ENCODE measurements at places on chromosomes 3 and 15.

- peak; percentile 53 for DNase-seq
These were observed 201.1 kb downstream of the NR1D2 start for GRCh38 chr3:24145981-24146822.

- DNase-seq: no peak
These were observed 61.3 kb downstream of the CALML4 start for GRCh38 chr15:68143785-68144184.

GRCh38 chr3:184600685-184601377, 39.2 kb downstream of the EPHB3 start:
- no peak for DNase-seq

DNA sequence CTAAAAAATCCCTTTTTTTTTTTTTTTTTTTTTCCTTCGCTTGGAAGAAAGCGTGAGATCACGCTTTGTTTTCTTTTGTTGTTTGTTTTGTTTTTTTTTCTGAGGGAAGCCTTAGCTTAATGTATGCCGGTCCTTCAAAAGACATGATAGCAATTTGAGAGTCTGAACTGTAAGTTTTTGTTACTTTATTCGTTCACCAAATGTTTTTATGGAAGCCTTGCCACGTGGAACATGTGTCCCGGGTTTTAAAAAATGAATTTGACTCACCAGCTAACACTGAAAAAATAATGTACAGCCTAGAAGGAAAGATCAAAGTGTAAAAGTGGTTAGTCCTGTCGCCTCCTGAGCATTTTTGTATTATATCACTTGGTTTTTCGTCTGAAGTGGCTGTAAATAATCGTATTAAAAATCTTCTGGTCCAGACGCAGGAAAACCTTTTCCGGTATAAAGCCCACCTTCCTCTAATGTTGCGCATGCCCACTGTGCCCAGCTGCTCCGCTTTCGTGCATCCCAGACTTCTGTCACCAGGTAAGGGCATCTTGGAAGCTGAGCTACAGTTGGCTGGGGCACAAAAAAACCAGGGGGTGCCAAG, 795 bp upstream of the MYNN start:
- DNase-seq: peak; percentile 81

- no peak for DNase-seq
These were observed 6.5 kb upstream of the CRYBG3 start for GRCh38 chr3:97815149-97815917.

Measured in Caco-2 (cell line).